A549 treated with Mapracorat at 1 μM for 4 hours (cell line): ENCODE measurements at places on chromosomes 6 and 20. TPM values are rescaled to one million over a fixed set of nuclear protein-coding genes. Genes with fewer than 3 reads are reported as not detected.

The TRIM40 gene
- not detected in 5 replicates for total RNA-seq

The ZBTB46 gene
- 0.75 to 1.1 TPM (median 0.92 TPM) in 5 replicates for total RNA-seq

The MCCD1 gene
- not detected in 5 replicates for total RNA-seq

The TULP1 gene
- not detected in 5 replicates for total RNA-seq

The FANCE gene
- total RNA-seq = 3.1 to 3.8 TPM (median 3.6 TPM) in 5 replicates

The PRKN gene
- total RNA-seq = 0.07 TPM in 2 of 5 replicates, not detected in the others

The ADNP gene
- total RNA-seq = 39.0 to 49.3 TPM (median 41.4 TPM) in 5 replicates

The METTL24 gene
- total RNA-seq = not detected in 5 replicates

The HFE gene
- total RNA-seq = 10.7 to 14.6 TPM (median 12.9 TPM) in 5 replicates

The POM121L2 gene
- total RNA-seq = not detected in 5 replicates

The ANKEF1 gene
- total RNA-seq = 5.6 to 6.7 TPM (median 6.0 TPM) in 5 replicates

The OPRM1 gene
- not detected in 5 replicates for total RNA-seq

The POLR3F gene
- 14.6 to 23.3 TPM (median 15.3 TPM) in 5 replicates for total RNA-seq

The NANP gene
- total RNA-seq = 6.5 to 8.8 TPM (median 8.0 TPM) in 5 replicates

The BMP2 gene
- total RNA-seq = 0.20 to 0.45 TPM (median 0.33 TPM) in 5 replicates

The RIMS1 gene
- total RNA-seq = not detected in 5 replicates

The ARG1 gene
- total RNA-seq = not detected in 5 replicates

The COL9A3 gene
- total RNA-seq = 0.33 to 0.96 TPM (median 0.66 TPM) in 5 replicates

The SIRPA gene
- total RNA-seq = 21.3 to 26.1 TPM (median 23.9 TPM) in 5 replicates

The BPIFB4 gene
- total RNA-seq = not detected in 5 replicates

The C20orf141 gene
- 0.39 to 0.49 TPM in 2 of 5 replicates, not detected in the others for total RNA-seq

The SLC22A7 gene
- not detected in 5 replicates for total RNA-seq

The MAS1 gene
- total RNA-seq = 0.01 TPM in 1 of 5 replicates, not detected in the others
